ENCODE measurements at places on chromosomes 1 and 21.

DNA sequence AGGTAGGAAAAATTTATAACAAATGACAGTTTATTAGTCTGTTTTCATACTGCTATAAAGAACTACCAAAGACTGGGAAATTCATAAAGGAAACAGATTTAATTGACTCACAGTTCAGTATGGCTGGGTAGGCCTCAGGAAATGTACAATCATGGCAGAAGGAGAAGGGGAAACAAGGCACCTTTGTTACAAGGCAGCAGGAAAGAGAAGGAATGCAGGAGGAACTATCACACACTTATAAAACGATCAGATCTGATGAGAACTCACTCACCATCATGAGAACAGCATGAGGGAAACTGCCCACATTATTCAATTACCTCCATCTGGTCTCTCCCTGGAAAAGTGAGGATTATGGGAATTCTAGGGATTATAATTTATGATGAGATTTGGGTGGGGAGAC is 61.3 kb downstream of the ASB17 start:
- no peak for DNase-seq

GRCh38 chr1:206717674-206717989 is 32.9 kb downstream of the MAPKAPK2 start:
- no peak for DNase-seq

DNA sequence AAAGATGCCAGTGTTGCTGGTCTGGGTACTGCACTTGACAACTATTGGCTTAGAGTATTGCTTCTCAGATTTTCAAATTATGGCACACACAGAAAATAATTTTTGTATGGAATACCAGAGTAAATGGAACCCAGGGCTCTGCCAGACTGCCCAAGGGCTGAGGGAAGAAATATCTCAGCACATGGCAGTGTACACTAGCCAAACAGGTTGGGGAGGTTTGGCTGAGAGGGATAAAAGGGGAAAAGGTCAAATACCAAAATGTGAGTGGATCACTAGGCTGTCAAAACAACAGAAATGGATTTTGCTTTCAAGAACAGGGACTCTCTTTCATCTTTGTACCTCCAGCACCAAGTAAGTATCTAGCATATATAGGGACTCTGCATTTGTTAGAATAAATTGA is 3.0 kb upstream of the RGS8 start:
- DNase-seq: no peak

DNA sequence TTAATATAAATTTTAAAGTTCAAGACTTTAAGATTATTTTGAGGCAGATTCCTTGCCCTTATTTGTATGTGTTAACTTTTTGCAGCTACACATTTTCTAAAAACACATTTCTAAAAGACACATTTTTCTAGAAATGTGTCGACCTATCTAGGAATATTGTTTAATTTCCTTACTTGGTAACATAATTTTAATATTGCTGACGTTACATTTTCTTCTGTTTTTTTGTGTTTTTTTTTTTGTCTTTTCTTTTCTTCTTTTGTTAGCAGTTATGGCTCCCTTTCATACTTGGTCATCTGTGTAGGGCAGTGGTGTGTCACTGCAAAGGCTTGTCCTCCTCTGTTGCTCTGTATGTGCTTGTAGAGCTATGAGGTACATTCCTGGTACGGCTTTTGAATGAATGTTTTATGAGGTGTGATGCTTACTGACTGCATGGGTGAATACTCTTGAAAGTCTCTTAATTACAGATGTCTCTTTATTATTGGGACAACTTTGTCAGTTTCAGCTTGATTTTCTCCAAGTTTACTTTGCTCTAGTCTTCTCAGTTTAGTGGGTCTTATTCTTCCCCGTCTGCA is 30.1 kb downstream of the LRRC8D start:
- DNase-seq: no peak

DNA sequence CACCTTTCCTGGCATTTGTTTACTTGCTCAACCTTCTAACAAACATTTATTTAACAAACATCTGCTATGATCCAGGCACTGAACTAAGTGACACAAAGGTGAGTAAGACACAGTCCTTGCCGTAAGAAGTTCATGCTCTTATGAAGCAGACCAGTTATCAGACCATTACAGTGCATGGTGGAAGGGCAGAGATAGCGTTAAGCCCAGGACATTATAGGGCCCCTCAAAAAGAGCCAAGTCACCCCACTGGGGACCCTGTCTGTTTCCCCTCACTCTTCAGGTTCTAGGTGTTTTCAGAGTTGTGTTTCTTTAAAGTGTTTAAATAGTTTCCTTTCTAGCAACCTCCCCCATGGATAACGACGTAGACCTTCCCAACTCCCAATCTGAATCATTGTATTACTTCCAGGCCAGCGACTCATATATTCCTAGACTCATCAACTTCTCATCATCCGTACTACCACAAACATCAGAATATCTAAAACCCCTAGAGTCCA is 39.3 kb downstream of the TCP10L start:
- DNase-seq: no peak

- no peak for DNase-seq
These were observed 96.0 kb upstream of the USP24 start for GRCh38 chr1:55311057-55311641.

- no peak for DNase-seq
These were observed 37.9 kb downstream of the CRB1 start for GRCh38 chr1:197305925-197306324.

DNA sequence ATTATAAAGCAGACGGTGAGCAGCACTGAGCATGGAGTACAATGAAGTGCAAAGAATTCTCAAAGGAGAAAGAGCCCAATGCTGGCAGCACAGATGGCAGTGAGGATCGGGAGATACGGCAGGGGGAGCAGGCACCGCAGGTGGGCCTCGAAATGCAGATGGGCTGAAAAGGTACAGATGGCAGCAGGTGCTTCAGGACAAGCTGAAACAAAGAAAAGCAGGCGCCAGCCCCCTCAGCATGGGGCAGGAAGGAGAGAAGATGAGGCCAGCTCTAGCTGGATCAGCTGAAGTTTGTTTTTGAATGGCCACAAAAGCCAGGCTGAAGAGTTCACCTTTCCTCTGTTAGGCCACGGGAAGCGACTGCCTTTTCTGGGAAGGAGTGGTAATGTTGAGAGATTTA is 7.7 kb downstream of the CFAP298 start:
- DNase-seq: no peak

DNA sequence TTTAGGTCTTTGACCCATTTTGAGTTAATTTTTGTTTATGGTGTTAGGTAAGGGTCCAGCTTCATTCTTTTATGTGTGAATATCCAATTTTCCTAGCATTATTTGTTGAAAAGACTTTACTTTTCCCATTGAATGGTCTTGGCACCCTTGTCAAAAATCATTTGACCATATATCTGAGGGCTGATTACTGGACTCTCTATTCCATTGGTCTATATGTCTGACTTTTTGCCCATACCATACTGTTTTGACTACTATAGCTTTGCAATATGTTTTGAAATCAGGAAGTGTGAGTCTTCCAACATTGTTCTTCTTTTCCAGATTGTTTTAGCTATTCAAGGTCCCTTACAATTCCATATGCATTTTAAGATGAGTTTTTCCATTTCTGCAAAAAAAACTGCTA is 11.4 kb upstream of the CCSAP start:
- no peak for DNase-seq

DNA sequence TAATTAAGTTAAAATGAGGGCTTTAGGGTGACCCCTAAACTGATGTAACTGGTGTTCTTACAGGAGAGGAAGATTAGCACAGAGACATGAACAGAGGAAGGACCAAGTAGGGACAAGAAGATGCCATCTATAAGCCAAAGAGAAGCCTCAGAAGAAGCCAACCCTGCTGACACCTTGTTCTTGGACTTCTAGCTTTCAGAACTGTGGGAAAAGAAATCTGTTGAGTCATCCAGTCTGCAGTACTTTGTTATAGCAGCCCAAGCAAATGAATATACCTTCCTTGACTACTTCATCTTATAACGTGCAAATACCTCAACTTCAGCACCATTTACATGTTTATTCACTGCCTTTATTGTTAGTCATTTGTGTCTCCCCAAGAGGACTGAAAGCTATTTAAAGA is 3.4 kb downstream of the ZBTB21 start:
- no peak for DNase-seq
